ENCODE measurements at places on chromosomes 2 and 18.

- DNase-seq: no peak
- H3K4me3 ChIP-seq: no peak overlapping the region
- no peak overlapping the region for H3K27ac ChIP-seq
- H3K27me3 ChIP-seq: no peaks in the 10 kb centered on the region
- H3K4me1 ChIP-seq: no peaks in the 10 kb centered on the region
- H3K36me3 ChIP-seq: no peaks in the 10 kb centered on the region
These were observed 448.4 kb upstream of the GCFC2 start for GRCh38 chr2:76159042-76159648.

DNA sequence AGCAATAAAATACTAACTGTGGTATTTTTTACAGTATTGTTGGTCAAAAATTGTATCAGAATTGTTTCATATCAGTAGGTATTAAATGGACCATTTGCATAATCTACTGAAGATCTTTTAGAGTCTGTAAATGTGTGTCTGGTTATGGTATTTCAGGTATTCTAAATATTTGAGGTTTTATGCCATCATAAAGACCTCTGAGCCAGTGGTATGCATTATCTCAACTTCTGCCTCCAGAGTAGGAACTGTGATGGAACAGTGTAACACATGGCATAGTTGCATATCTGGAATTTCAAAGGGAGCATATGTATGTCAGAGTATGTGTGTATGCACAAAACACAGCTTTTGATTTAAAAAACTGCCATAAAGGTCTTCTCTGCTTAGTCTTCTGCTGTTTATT, 15.4 kb downstream of the GREB1L start:
- no peaks in the 10 kb centered on the region for H3K36me3 ChIP-seq
- no peaks in the 10 kb centered on the region for H3K4me1 ChIP-seq
- no peak overlapping the region for H3K4me3 ChIP-seq
- DNase-seq: no peak
- H3K27ac ChIP-seq: no peak overlapping the region
- no peaks in the 10 kb centered on the region for H3K27me3 ChIP-seq

DNA sequence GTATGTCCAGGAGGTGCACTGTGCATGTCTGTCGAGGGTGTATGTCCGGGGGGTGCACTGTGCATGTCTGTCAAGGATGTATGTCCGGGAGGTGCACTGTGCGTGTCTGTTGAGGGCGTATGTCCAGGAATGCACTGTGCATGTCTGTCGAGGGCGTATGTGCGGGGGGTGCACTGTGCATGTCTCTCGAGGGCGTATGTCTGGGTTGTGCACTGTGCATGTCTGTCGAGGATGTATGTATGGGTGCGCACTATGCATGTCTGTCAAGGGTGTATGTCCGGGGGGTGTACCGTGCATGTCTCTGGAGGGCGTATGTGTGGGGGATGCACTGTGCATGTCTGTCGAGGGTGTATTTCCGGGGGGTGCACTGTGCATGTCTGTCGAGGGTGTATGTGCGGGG, 249.3 kb upstream of the MYT1L start:
- H3K4me3 ChIP-seq: no peak overlapping the region
- no peak for DNase-seq
- no peaks in the 10 kb centered on the region for H3K27me3 ChIP-seq
- H3K36me3 ChIP-seq: no peaks in the 10 kb centered on the region

DNA sequence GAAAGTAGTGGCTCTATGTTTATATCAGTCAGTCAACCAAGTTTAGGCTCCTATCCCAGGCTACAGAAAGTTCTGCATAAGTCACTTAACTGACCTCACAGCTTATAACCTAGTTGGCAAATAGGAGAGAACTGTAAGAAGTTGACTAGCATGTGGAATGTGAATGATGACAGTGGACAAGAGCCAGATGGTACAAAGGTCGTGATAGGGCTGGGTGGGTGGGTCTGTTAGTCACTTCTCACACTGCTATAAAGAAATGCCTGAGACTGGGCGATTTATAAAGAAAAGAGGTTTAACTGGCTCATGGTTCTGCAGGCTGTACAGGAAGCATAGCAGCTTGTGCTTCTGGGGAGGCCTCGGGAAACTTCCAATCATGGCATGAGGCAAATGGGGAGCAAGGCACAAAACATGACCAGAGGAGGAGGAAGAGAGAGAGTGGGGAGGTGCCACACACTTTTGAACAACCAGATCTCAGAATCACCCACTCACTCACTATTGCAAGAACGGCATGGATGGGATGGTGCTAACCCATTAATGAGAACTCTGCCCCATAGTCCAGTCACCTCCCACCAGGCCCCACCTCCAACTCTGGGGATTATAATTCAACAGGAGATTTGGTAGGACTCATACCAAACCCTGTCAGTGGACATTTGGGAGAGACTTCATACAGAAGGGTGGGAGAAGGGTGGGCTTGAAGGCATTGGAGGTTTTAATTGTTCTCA, 68.8 kb downstream of the LTBP1 start:
- no peaks in the 10 kb centered on the region for H3K27me3 ChIP-seq
- no peak overlapping the region for H3K27ac ChIP-seq
- no peaks in the 10 kb centered on the region for H3K36me3 ChIP-seq
- no peaks in the 10 kb centered on the region for H3K4me1 ChIP-seq

DNA sequence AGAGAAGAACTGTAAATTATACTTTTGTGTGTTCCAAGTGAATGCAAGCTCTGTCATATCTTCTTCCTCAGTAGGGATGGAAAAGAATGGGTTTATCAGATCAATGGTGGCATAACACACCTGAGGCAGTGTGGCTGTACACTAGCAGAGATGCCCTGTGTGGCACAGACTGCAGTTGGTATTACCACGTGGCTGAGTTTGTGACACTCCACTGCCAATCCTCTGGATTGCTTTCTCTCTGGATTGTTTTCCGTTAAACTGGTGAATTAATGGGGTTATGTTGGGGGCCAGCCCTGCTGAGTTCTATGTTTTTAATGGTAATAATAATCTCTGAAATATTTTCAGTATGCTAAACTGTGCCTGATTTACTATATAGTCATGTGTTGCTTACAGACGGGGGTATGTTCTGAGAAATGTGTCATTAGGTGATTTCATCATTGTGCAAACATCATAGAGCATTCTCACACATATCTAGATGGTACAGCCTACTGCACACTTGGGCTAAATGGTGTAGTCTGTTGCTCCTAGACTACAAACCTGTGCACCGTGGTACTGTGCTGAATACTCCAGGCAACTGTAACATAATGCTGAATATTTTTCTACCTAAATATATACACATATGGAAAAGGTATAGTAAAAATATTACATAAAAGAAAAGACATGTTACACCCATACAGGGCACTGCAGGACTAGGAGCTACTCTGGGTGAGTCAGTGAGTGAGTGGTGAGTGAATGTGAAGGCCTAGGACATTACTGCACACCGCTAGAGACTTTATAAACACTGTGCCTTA, 84.7 kb upstream of the ST6GAL2 start:
- H3K4me3 ChIP-seq: no peak overlapping the region
- no peak for DNase-seq
- no peaks in the 10 kb centered on the region for H3K27me3 ChIP-seq
- H3K27ac ChIP-seq: no peak overlapping the region

GRCh38 chr2:33099989-33100388, 153.2 kb downstream of the LTBP1 start:
- no peaks in the 10 kb centered on the region for H3K27me3 ChIP-seq
- H3K4me3 ChIP-seq: no peak overlapping the region
- no peaks in the 10 kb centered on the region for H3K36me3 ChIP-seq
- DNase-seq: no peak

GRCh38 chr2:230666885-230667712, 45.5 kb upstream of the CAB39 start:
- no peak overlapping the region for H3K4me3 ChIP-seq
- no peak for DNase-seq
- H3K27ac ChIP-seq: no peak overlapping the region
- no peaks in the 10 kb centered on the region for H3K4me1 ChIP-seq

- H3K36me3 ChIP-seq: no peaks in the 10 kb centered on the region
- DNase-seq: no peak
- H3K27ac ChIP-seq: no peak overlapping the region
- H3K4me1 ChIP-seq: no peaks in the 10 kb centered on the region
- H3K4me3 ChIP-seq: no peak overlapping the region
- H3K27me3 ChIP-seq: no peaks in the 10 kb centered on the region
These were observed 95.1 kb downstream of the FIGN start for GRCh38 chr2:163640542-163641193.

DNA sequence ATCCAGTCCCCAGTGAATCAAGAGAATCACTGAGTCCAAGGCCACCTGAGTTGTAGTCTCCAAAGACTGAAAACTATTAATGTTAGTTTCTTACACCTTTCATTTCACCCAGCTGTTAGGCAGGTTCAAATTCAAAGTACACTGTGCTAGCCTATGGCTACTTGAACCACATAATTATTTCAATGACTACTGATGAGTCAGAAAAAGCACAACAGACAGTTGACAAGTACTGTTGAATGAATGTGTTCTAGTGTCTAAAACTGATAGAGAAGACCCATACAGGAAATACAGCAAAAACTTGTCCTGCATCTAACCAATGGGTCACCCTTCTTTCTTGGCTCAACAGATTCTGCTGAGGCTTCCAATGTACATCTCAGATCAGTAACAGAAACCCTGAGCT, 160.9 kb downstream of the MYO5B start:
- H3K27ac ChIP-seq: no peak overlapping the region
- H3K36me3 ChIP-seq: no peaks in the 10 kb centered on the region
- no peaks in the 10 kb centered on the region for H3K27me3 ChIP-seq
- DNase-seq: no peak
- no peak overlapping the region for H3K4me3 ChIP-seq

DNA sequence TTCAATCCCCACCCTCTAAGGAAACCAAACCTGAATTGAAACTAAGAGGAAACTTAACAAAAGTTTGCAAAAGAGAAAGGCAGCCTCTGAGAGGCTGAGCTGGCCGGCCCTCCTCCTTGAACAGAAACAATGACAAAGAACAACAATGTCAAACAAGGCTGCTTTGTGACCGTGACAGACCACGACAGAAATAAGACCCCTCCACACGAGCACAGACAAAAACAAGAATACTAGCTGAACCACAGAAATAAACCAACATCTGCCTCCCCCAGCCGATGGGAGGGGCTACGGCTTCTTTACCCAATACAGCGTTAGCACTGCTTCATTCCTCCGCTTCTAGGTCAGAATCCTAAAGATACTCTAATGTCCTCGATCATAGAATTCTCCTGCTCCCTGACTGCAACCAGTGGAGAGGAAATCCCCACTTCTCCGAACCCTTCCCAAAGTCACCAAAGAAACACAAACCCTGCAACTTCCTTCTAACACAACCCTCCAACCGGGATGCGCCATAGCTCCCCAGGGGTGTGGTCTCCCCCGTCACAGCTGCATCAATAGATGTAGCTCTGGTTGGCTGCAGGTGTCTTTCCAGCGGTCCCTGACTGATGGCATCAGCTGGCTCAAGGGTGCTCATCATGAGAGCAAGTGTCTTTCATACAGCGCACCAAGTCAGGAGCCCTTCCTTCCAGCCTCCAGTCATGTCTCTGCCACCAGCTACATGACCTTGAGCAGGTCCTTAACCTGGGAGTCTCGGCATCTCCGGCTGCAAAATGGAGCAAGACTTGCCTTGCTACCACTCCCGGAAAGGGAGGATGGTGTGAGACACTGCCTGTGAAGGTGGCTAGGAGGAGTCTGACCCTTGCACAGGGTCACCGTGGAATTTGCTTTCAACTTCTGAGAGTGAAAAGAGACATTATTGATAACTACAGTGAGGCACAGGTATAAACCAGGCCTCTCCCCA, 198.6 kb downstream of the HAUS1 start:
- H3K4me1 ChIP-seq: no peaks in the 10 kb centered on the region
- DNase-seq: no peak
- H3K27me3 ChIP-seq: no peaks in the 10 kb centered on the region
- H3K4me3 ChIP-seq: no peak overlapping the region
- H3K36me3 ChIP-seq: no peaks in the 10 kb centered on the region

GRCh38 chr2:162126111-162126519, 25.9 kb downstream of the GCG start:
- no peak overlapping the region for H3K4me3 ChIP-seq
- H3K27me3 ChIP-seq: no peaks in the 10 kb centered on the region
- H3K36me3 ChIP-seq: no peaks in the 10 kb centered on the region
- H3K4me1 ChIP-seq: no peaks in the 10 kb centered on the region
- H3K27ac ChIP-seq: no peak overlapping the region

DNA sequence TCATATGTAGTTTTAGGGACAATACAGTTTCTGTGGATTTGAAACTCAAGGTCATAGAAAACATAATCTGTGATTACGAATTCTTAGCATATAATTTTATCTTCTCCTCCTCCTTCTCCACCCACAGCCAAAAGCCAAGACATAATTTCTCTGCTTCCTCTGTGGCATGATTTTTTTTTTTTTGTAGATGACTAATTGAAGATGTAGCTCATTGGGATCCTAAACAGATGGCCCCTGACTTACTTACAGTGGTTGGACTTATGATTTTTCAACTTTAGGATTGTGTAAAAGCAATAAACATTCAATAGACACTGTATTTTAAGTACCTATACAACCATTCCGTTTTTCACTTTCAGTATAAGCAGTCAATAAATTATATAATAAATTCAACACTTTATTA, 42.3 kb downstream of the FSIP2 start:
- H3K27ac ChIP-seq: no peak overlapping the region
- no peak overlapping the region for H3K4me3 ChIP-seq
- no peak for DNase-seq
- no peaks in the 10 kb centered on the region for H3K36me3 ChIP-seq
- no peaks in the 10 kb centered on the region for H3K27me3 ChIP-seq
- no peaks in the 10 kb centered on the region for H3K4me1 ChIP-seq

DNA sequence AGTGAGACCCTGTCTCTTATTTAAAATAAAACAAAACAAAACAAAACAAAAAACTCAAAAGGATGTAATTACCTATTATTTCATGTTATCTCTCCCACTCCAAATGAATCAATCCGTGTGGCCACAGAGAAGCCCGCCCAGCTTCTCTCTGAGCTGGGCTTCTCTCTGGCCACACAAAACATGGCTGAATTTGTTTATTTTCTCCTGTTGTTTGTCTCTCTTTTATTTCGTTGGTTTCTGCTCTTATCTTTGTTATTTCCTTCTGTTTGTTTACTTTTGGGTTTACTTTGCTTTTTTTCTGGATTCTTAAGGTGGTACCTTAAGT, 1.5 kb upstream of the TRABD2A start:
- no peaks in the 10 kb centered on the region for H3K27me3 ChIP-seq
- no peak overlapping the region for H3K27ac ChIP-seq
- peaks cover 11% of the 10 kb centered on the region for H3K4me1 ChIP-seq
- H3K4me3 ChIP-seq: no peak overlapping the region
- DNase-seq: no peak

DNA sequence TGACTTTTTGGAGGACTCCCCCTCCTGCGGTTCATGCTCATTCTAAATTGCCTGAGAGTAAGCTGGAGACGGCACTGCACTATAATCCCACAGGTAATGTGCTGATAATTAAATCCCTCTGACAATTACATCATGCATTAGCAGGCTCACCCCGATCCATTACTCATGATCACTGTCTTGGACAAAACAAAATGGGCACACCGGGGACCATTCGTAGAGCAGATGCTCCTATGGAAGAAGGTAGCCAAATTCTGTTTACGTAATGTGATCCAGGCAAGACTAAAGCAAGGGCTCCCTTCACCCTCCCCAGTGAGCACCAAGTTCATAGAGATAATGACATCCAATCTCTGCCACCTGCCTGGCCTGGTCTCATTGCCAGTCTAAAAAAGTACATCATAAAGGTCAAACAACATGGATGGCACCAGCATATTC, 657.1 kb upstream of the SOX11 start:
- H3K27me3 ChIP-seq: no peaks in the 10 kb centered on the region
- H3K27ac ChIP-seq: no peak overlapping the region
- no peaks in the 10 kb centered on the region for H3K4me1 ChIP-seq
- H3K36me3 ChIP-seq: no peaks in the 10 kb centered on the region
